ENCODE measurements at places on chromosomes 7 and 10. TPM values are rescaled to one million over a fixed set of nuclear protein-coding genes. Genes with fewer than 3 reads are reported as not detected.
A peak's percentile ranks its signal among the peaks of the same experiment; 100 is the strongest.

DNA sequence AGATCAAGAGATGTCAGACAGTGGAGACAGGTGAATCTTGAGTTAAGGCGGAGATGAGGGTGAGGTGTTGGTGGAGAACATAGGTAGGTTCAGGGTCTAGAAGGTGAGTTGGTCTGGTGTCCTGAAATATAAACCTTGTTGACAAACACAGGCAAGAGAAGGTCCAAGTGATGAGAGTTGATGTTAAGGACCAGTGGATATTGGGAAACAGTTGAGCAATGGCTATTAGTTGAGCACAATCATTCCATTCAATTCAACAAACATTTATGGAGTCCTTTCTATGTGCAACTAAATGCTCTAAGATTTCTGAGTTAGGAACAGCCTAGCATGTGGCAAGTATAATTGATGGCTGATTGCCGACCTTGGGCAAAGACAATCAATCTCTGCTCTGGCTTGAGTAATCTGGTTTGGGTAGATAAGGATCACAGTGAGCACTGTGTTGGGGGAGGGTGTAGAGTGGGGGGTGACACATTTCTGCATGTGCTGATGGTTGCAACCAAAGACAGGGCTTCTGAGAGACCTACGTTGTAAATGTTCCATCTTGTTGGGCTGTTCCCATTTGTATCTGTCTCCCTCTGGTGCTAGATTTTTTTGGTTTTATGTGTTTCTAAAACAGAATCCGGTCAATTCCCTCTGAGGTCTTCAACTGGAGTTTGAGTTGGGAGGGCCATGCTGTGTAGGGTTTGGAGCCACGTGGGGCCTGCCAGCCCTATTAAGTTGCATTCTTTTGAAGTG, 201.1 kb downstream of the BAMBI start:
- no peak for DNase-seq

DNA sequence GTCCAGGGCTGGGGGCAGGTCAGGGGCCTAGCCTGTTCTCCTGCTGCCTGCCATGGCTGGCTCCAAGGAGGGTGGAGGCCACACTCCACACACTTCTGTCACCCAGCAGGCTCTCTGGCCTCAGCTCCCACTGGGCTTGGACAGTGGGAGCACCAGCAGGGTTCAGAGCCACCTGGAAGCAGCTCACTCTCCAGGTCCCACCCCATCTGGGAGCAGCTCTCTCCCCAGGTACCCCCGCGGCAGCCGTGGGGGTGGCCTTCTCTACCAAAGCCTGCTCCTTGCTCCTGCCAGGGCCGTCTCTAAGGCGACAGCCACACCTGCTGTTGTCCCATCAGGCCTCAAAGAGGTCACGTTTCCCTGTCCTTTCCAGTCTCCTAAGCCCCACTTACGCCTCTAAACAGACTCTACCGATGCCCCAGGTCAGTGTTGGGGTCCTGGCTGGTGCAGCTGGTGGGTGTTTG, 142.5 kb upstream of the RET start:
- no peak for DNase-seq

- no peak for DNase-seq
These were observed 70.0 kb downstream of the SEMA3C start for GRCh38 chr7:80848841-80849240.

- no peak for DNase-seq
These were observed 8.4 kb downstream of the TBRG4 start for GRCh38 chr7:45102785-45103712.

DNA sequence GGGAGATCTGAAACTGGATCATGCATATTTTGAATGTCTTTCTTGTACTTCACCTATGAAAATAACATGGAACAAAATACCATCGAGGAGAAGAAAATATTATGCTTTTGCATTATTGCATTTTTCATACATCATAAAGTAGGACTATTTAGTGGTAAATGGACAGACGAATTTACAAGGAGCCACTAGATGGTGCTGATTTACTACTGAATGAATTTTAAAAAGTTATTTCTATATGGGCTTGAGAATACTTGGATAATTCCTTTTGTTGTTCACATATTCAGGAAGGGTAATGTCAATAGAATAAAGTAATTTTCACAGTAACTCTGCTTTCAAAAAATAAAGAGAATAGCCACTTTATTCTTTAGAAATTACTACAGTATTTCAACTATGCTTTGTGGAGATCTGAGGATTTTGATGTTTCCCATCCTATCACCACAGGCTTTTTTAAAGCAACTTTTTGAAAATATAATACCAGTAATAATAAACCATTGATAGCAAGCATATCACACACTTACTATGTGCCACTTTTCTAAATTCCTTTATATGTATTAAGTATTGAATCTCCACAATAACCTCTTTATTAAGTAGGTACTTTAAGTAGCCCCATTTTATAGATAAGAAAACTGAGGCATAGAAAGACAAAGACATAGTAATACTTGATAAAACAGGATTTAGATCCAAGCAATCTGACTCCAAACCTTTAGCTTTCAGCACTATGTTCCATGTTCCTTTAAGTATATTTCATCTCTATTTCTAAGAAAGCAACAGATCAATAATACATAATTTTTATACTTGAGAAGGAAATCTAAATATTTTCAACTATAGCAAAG, 38.6 kb downstream of the NEBL start:
- no peak for DNase-seq

DNA sequence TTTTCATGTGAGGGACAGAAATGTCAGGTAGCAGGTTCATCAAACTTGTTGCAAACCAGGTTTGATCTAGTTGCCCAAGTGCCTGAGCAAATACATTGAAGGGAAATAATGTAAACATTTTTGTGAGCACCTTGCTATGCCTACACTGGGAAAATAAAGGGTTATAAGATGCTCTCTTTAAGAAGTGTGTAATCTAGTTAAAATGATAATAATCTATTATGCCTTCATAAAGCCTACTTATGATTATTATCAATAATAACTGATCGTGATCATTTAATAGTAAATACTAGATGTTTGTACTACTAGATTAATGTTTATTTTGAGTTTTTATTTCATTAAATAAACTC, 1.9 kb upstream of the TMEM229A start:
- no peak for DNase-seq

GRCh38 chr10:13422800-13423199, 74.7 kb upstream of the SEPHS1 start:
- no peak for DNase-seq

DNA sequence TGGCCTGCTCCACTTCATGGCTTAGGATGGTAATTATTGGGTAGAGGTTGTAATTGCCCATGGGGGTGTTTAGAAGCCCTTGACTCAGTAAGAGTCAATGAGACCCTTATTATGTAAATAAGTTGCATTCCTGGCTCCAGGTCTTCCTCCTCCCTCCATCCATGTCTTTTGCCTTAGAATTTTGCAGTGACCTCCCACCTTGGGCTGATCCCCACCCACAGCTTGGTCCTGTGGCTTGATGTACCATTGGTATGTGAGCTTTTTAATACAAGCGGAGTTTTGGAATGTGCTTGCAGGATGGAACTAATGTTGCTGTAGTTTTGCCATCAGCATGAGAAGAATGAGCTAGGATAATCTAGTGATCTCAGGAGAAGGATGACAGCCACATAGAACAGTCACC, 73.2 kb upstream of the DGKI start:
- DNase-seq, result no peak

GRCh38 chr10:93813507-93814465, 56.0 kb downstream of the LGI1 start:
- DNase-seq, result peak; percentile 43

DNA sequence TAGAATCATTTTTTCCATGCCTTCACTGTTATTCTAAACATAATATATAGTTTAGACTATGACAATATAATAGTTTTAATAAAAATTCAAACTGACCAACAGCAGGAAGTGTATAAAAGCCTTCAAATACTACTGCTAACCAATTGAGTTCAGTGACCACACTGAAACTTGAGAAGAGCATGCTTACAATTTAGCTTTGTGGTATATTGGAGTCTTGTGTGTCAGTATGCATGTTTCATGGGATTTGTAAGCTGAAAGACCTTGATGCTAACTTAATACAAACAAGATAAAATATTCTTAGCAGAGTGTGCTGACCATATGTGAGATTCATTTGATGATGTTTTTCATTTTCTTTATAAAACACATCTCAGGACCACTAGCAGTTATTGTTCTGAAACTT, 395.5 kb downstream of the SUGCT start:
- DNase-seq, result no peak

DNA sequence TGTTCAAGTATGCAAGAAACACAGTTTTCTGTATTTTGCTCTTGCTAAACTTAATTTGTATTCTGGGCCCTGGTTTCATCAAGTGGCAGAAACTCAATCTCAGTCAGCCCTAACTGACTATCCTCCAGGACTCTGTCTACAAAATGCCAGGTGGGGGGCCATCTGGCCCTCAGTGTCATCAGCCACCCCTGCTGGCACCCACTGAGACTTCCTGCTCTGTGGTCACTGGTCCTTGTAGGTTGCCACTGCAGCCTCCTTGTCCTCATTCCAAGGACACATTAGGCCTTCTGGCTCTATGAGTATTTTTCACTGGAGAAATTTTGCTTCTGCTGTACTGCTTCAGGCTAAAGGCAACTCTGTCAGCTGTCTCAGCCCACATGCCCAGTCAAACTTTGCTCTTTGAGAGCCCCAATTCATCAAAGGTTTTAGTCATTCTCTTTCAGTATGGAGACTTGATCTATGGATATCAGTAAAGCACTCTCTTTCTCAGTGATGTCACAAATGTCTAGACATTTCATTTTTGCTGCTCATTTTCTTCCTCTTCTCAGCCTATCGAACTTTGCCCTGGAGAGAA, 163.6 kb downstream of the KCND2 start:
- DNase-seq, result no peak

EN2 gene
- not detected for total RNA-seq

IRF5 gene
- total RNA-seq, result 9.7 TPM

ACTL6B gene
- not detected for total RNA-seq

GPR15LG gene
- not detected for total RNA-seq

ARHGAP19 gene
- total RNA-seq, result 79.5 TPM

MYL10 gene
- total RNA-seq, result not detected
